ENCODE measurements at places on chromosomes 3 and 15.

- DNase-seq, result no peak
Measured at GRCh38 chr15:56749982-56750381, 16.7 kb upstream of the ZNF280D start.

- no peak for DNase-seq
Measured at GRCh38 chr3:14410503-14411165, 8.2 kb downstream of the SLC6A6 start.

DNA sequence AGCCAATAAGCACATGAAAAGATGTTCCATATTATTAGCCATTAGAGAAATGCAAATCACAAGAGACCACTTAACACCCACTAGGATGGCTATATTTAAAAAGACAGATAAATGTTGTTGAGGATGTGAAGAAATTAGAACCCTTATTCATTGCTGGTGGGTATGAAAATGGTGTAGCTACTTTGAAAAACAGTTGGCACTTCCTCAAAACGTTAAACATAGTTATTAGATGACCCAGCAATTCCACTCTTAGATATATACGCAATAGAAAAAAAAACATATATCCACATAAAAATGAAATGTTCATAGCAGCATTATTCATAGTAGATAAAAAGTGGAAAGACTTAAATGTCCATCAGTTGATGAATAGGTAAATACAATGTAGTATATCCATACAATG, 47.1 kb upstream of the TERB2 start:
- DNase-seq, result no peak

- no peak for DNase-seq
Measured at GRCh38 chr3:172520301-172520831, 2.9 kb downstream of the TNFSF10 start.

DNA sequence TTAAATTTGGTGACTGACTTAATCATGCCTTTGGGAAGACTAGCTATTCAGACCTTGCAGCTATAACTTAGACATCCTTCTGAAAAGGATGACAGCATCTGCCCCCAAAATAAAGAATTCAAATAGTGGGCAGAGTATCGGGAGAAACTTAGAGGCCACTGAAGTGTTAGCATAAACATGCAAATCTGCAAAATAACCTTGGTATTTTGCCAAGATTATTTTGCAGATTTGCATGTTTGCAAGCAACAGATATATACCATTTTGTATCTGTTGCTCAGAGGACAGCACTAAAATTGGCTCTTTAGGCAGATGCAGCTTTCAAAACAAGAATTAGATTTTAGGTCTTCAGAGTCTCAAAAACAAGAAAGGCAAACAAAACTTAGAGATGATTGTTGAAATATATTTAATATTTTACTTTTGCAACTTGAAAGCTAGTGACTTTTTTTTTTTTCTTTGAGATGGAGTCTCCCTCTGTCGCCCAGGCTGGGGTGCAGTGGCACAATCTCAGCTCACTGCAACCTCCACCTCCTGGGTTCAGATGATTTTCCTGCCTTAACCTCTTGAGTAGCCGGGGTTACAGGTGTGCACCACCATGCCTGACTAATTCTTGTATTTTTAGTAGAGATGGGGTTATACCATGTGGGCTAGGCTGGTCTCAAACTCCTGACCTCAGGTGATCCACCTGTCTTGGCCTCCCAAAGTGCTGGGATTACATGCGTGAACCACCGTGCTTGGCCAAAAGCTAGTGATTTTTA, 47.8 kb downstream of the KBTBD8 start:
- no peak for DNase-seq

- no peak for DNase-seq
Measured at GRCh38 chr3:38992117-38992760, 59.5 kb downstream of the SCN11A start.

GRCh38 chr15:92955706-92956105, 55.6 kb downstream of the CHD2 start:
- DNase-seq, result no peak
